Stimulated activated CD8-positive, alpha-beta memory T cell treated with anti-CD3 and anti-CD28 coated beads, Interleukin-2, amount 100 ng/mL, for 1 hour (primary cell): ENCODE measurements at places on chromosomes 2 and 18.

- DNase-seq: no peak
These were observed 387.8 kb downstream of the CDH7 start for GRCh38 chr18:66138642-66139041.

DNA sequence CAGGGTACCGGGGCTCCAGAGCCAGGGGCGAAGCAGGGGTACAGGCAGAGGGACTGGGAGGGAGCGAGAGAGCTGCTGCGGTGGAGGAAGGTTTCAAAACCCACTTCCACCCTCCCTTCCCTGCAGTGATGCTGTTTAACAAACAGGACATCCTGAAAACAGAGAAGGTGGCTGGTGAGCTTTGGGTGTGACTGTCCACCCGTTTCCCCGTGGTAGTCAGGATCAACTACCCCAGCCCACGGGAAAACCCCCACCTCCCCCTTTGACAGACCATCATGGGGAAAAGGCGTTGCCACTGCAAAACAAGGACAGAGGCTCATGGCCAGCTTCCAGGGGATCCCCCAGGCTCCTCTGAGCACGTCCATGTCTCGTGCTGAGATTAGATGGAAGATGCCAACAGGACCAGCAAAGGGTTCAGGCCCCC is 12.9 kb downstream of the TMEM185B start:
- no peak for DNase-seq

GRCh38 chr2:121454549-121455090 is 76.1 kb upstream of the RNU4ATAC start:
- no peak for DNase-seq

DNA sequence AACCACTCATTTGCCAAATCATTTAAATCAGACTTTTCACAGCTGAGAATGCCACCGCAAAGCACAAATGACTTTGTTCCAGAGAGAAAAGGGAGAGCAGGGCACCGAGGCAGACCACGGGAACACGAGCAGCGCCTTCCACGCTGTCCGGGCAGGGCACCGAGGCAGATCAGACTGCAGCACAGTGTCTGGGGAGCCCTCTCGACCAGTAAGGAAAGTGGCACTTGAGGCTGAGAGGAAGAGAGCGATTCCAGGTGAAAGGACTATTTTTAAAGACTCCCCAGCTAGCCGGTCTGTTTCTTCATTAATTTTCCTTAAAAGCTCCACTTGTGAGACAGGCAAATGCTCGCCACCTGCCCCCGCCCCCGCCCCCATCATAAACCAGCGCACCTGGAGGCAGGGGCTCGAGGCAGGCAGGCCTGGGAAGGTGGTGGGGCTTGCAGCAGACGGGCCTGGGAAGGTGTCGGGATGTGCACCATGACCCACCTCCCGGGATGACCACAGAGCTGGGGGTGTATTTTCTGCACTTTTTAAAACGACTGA is 80.9 kb upstream of the CTDP1 start:
- no peak for DNase-seq

DNA sequence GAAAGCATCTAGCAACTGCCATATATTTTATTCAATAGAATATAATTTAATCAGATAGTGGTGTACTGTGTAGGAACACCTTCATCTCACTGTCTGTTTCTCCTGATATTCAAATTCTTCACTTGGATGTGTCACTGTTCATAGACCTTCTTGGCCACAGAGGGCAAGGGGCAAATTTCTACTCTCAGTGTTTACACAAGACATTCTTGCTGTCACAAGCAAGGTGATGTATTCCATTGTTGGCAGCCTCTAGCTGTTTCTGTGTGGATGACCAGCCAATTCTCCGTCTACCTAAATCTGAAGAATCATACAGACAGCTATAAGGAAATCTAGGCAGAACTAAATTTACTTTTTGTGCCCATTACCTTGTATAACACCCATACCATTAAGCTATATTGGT is 948.3 kb downstream of the CNTNAP5 start:
- no peak for DNase-seq

DNA sequence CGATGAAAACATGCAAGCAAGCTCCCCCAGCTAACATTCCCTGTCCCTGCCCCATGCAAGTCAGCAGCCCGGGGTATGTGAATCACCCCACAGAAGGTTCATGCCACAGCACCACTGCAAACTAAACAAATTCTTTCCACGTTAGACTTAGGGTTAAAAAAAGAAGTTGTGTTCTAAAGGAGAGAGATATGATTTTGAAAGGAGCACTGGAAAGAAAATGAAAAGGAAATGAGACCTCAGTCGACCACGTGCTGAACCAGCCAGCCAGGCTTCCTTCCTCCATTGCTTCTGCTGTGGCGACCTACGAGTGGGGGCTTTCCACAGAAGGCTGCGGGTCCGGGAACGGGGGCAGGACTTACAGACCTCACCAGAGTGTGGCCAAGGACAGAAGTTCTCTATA is 52.0 kb downstream of the ARL4C start:
- no peak for DNase-seq

DNA sequence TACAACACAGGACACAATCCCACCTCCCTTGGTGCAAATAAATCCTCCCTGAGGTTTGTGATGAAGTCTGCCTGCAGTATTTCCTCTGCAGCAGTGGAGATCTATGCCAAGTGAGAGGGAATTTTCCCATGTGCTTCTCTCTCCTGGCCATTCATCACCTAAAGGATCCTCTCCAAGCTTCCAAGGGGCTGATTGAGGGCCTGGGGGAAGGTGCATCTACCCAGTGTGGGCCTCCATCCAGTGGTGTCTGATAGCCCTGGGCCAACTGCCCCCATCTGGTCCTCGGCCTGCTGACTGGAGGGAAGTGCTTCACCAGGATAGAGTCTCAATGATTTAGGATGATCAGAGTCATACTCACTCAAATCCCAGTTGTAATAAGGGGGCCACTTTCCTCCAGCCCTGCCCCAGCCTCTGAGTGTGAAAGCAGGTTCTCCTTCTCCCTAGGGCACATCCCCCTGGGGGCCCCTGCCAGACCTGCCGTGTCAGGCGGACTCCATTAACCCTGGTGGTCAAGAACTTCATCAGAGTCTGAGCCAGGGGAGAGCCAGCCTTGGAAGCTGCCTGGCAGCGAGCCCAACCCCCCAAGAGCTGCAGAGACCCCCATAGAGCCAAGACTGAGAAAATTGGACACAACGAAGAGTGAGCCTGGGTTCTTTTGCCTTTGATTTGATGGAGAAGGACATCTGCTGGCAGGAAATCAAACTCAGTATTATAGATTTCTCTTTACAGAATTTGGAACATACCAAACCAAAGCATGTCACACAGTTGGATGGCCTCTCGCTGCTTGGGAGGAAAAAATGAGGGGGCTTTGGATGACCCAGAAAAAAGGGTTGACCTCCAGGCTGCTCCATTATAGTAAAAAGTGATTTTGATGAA is 509.6 kb downstream of the CMPK2 start:
- no peak for DNase-seq

GRCh38 chr18:63997606-63998005 is 27.7 kb downstream of the SERPINB8 start:
- no peak for DNase-seq

GRCh38 chr2:122100756-122101155 is 345.3 kb downstream of the TSN start:
- no peak for DNase-seq

GRCh38 chr2:174343343-174343622 is 8.5 kb downstream of the SP9 start:
- no peak for DNase-seq

DNA sequence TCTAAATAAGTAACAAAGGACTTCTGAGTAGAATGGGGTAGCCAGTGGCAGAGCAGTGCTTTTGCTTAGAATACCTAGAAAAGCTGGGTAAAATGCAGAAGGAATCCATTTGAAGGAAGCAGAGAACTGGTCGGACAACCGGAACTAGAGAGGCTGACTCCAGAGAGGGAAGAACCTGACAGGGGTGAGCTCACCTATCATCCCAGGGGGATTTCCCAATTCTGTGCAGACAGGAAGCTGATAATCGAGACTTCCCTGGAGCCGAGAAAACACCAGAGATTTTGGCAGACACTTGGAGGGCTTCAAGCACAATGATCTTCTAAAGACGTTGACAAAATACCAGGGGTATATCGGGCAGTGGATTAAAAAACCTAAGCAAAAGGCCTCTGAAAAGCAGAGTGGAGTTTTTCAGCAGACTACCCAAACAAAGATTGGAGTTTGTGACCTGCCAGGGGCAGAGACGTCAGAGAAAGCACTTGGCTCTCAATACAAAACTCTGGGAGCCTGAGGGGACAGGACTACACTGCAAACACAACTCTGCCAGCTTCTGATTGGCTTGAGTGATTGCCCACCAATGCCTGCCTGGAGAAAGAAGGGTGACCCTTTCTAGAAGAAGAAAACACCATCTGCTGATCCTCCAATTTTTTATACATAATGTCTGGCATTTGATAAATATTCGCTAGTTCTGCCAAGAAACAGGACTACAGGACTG is 67.5 kb upstream of the TTN start:
- no peak for DNase-seq

DNA sequence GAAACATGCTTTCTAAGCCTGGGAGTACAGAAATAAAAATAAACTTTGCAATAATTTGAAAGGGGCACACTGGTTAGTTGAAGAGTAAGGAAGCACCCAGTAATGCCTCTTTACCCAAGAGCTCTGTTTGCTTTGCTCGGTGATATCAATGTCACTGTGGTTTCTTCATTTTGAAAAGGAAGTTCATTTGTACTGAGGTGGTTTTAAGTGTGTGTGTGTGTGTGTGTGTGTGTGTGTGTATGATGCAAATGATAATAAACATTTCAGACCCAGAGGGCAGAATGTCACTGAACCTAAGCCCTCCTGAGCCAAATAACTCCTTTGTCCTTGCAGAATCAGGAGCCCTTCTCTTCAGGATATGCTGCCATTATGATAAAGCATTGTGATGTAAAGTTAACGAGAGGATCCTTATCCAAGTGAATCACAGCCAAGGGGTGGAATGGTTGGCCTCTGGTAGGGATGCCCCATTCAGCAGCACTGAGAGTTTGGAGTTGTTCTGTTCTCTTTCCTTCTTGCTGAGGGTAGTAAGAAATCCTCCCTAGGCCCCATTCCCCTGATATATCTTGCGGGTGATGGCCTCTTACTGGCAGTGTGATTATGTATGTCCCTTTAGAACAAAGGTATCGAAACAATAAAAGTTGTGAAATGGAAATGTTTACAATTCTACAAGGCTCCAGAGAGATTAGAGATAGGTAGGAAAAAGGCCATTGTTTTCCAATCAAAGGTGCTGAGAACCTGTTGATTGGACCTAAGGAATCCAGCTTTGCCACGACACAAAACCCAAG is 7.6 kb downstream of the ITGA6 start:
- DNase-seq: no peak

DNA sequence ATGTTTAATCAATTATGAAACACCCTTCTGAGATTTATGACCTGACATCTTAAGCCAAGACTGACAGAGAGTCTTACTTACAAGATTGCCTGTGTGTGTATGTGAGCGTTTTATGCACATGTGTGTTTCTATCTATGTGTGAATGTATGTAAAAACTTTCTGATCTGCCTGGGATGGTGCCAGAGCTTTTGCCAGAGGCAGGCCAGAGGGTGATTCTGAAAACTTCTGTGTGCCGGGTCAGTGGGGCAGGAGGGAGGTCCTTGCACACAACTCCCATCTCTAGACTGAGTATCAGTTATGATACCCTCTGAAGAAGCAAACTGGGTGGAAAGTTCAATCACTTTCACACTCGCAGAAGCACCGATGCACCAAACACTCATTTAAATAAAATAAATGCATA is 335.0 kb upstream of the NT5C1B start:
- DNase-seq: no peak

GRCh38 chr18:45935591-45936335 is 31.4 kb downstream of the EPG5 start:
- no peak for DNase-seq

- no peak for DNase-seq
These were observed 186.1 kb downstream of the KLHL29 start for GRCh38 chr2:23571085-23571484.

GRCh38 chr2:167960089-167960747 is 287.2 kb downstream of the STK39 start:
- DNase-seq: no peak

GRCh38 chr2:141501752-141502151 is 629.1 kb downstream of the LRP1B start:
- no peak for DNase-seq

- no peak for DNase-seq
These were observed 181.8 kb upstream of the RAB6C start for GRCh38 chr2:129797489-129798300.

- DNase-seq: no peak
These were observed 100.0 kb downstream of the WDSUB1 start for GRCh38 chr2:159186462-159186861.

GRCh38 chr2:233179848-233180366 is 71.6 kb upstream of the ATG16L1 start:
- DNase-seq: no peak

- no peak for DNase-seq
These were observed 162.1 kb downstream of the QPCT start for GRCh38 chr2:37506407-37507050.

GRCh38 chr2:239714116-239714515 is 311.0 kb downstream of the NDUFA10 start:
- no peak for DNase-seq

DNA sequence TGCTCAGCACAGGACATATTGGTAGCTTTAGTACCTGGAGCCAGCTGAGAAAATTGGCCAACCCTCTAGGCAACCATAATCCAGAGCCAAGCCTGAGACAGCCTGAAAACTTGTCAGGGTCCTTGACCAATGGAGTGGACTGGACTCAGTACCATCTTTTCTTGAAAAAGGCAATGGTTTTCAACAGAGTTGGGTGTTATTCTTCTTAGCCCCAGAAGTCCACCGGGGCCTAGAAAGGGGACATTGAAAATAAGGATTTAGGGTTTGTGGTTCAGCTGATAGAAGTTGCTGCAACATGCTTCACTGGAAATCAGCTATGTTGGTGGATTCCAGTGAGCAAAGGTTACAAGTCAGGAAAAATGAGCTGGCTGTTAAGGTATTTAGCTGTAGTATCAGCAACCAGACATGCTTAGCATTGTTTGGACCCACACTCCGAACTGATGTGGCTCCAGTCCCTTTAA is 22.1 kb upstream of the CNOT11 start:
- DNase-seq: no peak
